WTC11 (cell line): ENCODE measurements at places on chromosomes 13 and 19.
A peak's percentile ranks its signal among the peaks of the same experiment; 100 is the strongest.

DNA sequence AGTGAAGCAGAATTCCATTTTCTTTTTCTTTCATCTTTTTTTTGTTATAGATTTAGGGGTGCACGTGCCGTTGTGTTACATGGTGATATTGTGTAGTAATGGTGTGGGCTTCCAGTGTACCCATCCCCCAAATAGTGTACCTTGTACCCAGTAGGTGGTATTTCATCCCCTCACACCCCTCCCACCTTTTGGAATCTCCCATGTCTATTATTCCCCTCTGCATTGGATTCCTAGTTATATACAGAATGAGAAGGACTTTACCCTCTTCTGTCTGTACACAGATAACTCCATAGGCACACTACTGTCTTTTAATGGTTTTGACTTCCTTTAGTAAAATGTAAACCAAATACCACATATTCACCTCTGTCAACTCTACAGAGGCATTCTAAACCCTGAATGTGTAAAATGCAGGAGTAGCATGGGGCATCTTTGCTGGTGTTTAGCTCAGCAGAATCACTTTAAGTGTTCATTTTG, 28.0 kb downstream of the FRY start:
- no peak for DNase-seq

- DNase-seq = no peak
Measured at GRCh38 chr13:75993823-75994222, 357.7 kb downstream of the LMO7 start.

DNA sequence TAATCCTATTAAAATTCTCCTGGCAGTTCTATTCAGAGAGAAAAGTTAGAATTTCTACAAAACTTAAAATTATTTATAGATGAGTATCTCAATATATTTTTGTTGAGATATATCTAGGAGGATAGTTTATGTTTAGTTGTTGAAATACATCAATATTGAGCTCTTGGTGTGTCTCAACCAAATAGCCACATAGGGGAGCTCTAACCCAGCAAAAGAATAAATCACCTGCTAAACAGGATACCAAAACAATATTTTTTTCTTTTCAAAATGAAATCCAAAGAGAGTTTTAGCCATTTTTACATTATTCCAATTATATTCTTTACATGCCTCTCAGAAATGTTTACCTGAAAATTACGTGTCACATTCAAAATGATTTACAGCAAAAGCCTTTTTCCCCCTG, 954.7 kb downstream of the SLITRK6 start:
- no peak for DNase-seq

DNA sequence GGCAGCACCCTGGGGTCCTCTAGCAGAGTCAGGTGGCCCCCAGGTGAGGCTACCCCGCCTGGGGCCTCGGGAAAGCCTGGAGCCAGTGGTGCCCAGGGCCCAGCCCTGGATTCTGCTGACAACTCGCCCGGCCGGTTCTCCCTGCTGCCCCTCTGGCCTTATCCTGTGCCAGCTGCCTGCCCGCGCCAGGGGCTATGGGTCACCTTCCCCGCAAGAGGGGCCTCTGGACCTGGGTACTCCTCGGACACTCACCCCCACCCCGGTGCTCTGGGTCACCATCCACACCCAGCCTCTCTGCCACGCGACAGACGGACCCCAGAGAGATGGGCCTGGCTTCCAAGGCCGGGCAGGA, 24.0 kb downstream of the ZBTB7A start:
- DNase-seq = no peak

GRCh38 chr19:33997690-33998089, 174.6 kb upstream of the LSM14A start:
- DNase-seq = no peak

GRCh38 chr19:4555657-4556561, 3.6 kb downstream of the SEMA6B start:
- DNase-seq = peak; percentile 80

GRCh38 chr13:105874814-105875213, 660.6 kb downstream of the EFNB2 start:
- no peak for DNase-seq

DNA sequence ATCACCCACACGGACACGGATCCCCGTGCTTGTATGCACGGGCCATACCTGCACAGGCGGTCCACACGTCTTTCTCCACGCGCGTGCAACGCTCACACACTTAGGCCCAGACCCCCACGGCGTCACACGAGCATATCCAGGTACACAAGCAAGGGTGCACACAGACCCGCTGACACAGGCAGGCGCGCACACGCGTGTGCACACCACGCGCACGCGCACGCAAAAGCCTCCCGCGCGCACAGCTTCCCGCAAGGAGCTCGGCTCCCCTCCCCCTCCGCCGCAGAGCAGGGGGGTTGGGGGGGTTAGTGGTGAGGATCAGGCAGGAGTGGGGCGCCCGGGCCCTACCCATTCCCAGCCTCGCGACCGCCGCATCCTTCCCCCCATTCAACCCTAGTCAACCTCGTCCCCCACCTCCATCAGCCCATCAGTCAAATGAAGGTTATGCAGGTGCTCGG, 407 bp downstream of the RAB3A start:
- no peak for DNase-seq
